ENCODE measurements at places on chromosomes 5 and 9.

GRCh38 chr5:178384816-178385495, 152.4 kb upstream of the PHYKPL start:
- no peak for DNase-seq

DNA sequence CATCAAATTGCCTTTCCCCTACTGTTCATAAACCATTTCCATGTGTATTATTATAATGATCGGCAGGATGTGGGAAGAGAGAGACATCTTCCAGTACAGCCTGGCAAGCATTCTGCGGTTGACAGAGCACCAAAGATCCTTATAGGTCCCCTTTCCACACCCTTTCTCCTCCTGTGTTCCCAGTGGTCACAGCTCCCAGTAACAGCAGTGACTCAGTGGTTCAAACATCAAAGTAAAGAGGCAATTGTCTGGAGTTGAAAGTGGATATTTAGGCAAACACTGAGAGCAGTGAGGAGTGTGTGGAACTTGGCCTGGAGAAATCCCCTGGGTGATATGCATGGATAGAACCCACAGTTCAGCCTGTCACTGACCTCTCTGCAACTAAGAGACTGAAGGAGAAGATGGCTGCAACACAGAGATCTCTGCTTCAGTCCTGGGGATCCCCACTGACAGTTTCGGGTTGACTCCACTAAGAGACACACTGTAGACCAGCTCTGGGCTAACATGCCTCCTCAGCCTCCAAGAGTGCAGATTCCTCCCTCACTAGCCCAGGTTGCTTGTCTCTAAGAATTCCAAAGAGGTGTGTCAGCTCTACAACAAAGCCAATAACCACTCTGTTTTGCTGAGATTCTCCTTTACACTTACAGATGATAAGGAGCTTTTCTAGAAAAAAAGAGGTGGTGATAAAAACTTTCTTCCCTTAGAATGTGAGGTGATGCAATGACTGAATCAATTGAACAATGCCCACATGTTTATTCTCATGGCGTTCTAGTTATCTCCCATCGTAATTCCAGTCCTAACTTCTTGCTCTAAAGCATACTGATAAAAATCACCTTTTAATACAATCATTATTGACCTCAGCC, 94.4 kb upstream of the IL6ST start:
- peak; percentile 70 for DNase-seq

DNA sequence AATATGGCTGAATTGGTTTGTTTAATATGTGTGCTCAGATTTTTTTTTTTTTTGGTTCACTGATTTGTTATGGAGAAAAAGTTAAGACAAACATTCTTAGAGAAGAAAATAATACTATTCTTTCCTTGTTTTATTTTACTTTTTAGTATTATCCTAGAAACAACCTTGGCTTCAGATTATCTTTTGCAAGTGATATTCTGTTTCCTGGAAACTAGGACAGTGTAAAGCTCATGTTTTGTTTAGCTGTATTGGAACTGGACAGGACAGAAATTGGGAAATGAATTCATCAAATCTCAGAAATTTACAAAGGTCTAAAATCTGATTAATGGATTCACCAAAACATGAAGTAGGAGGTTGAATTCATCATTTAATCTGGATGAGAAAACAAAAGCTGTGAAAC, 130.5 kb downstream of the FBXL7 start:
- DNase-seq = no peak

- DNase-seq = no peak
Measured at GRCh38 chr5:60257596-60258271, 364.2 kb upstream of the PDE4D start.

DNA sequence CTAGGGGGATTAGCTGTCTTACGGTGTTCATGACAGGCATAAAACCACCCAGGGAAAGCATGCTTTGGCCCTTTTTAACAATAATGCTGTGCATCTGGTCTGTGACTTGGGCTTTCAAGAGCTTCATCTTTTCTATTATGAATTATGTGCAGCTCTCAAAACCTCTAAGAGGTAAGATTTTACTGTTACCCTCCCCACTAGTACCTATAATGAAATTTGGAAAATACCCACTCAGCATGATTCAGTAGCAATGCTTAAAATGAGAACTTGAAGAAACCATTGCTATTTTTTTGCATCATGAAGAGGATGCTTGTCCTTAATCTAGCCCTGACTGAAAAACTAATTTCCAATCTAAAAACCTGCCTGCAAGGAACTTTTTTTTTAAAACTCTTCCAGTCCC, 5.8 kb upstream of the LHFPL2 start:
- DNase-seq = no peak

- no peak for DNase-seq
Measured at GRCh38 chr9:72597181-72597517, 75.7 kb downstream of the TMC1 start.

- no peak for DNase-seq
Measured at GRCh38 chr9:20135119-20135697, 346.4 kb upstream of the SLC24A2 start.

GRCh38 chr9:107585465-107585864, 95.9 kb upstream of the KLF4 start:
- no peak for DNase-seq

- no peak for DNase-seq
Measured at GRCh38 chr5:88693071-88693932, 189.7 kb downstream of the MEF2C start.

- no peak for DNase-seq
Measured at GRCh38 chr9:37445832-37446231, 19.4 kb downstream of the ZBTB5 start.

- no peak for DNase-seq
Measured at GRCh38 chr5:128413356-128413755, 124.7 kb downstream of the FBN2 start.

Data from GM10248 (cell line).